HL-60 (cell line): ENCODE measurements at places on chromosomes 3 and 15.

DNA sequence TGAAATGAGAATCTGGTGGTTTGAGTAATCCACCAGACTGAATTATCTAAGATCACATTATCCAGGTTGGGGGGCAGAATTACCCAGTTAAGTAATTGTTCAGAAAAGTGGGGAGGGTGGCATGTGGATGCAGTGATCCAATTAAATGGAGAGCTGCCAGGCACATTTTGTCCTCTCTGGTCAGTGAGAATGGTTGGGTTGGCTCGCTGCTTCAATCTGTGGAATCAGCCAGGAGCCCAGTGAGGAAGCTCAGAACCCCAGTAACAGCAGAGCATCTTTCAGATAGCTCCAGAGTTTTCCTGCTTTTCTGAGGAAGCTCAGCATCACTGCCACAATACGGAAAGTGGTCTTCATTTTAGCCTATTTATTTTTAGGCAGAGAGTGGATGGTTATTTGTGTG lies 6.4 kb upstream of the EXOG start:
- no peak for DNase-seq

DNA sequence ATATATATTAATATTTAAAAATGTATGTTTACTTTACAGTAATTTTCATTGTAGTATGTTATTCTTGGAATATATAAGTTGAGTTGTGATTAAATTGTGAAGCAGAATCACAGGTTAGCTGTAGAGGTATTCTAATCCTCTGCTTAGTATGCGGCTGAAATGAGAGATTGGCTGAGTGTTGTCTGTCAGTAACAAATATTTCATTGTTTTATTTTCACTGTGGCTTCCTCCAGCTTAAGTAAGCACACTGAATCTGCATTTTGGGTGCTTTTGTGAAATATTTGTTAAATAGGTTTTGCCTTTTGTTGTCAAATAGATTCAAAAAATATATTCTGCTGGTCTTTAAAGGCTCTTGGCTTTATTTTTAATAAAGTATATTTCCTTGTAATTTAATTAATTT lies 357.5 kb downstream of the CADM2 start:
- no peak for DNase-seq

- DNase-seq, result no peak
These were observed 22.5 kb downstream of the ALS2CL start for GRCh38 chr3:46670891-46671427.

DNA sequence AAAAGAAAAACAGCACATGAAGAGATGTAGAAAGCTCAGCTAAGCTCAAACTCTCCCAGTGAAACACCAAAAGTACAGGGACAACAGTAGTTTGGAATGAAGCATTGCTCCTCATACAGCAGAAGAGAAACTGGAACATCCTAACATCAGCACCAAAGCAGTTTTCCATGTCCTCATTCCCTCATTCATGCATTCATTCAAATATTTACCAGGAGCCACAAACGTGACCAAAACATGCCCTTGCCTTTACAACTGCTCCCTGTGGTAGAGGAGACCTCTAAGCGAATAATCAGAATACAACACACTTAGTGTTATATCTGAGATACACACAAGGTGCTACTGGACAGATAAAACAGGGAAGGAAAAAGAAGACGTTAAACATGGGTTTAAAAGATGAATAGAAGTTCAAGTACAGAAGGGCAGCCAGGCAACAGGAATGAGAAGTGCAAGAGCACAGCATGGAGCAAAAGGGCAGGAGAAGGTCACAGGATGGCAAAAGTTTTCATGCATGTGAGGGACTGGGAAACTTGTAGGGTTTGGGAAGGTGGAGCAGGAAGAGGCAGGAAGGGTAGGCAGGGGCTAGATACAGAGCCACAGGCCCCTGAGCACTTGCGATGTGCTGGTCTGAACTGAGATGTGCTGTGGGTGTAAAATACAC lies 58.5 kb upstream of the LMCD1 start:
- DNase-seq, result no peak

GRCh38 chr3:50665081-50665840 lies 9.5 kb upstream of the DOCK3 start:
- DNase-seq, result peak; percentile 56

DNA sequence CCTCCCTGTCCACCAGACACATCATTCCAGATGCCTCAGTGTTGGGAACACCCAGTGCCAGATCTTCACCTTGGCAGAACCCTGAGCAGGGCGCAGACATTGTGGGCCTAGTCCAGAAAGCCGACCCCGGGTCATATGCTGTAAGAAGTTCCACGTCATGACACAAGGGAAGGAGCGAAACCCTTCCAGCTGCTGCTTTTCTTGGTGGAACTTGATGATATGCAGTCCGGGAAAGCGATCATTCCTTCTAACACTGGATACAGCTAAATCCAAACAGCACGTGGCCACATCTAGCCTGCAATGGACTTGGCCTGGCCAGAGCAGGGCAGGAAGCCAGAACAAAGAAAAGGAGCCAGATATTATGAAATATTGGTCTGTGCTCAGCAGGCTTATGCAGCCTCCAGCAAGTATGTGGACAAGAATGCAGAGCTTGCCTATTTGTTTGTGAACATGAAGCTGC lies 22.0 kb downstream of the GASK1A start:
- no peak for DNase-seq

GRCh38 chr3:181947606-181948005 lies 235.9 kb downstream of the SOX2 start:
- no peak for DNase-seq

- no peak for DNase-seq
These were observed 98.8 kb upstream of the MB21D2 start for GRCh38 chr3:193016437-193016901.

GRCh38 chr15:58147171-58147611 lies 9.0 kb downstream of the AQP9 start:
- peak; percentile 83 for DNase-seq

DNA sequence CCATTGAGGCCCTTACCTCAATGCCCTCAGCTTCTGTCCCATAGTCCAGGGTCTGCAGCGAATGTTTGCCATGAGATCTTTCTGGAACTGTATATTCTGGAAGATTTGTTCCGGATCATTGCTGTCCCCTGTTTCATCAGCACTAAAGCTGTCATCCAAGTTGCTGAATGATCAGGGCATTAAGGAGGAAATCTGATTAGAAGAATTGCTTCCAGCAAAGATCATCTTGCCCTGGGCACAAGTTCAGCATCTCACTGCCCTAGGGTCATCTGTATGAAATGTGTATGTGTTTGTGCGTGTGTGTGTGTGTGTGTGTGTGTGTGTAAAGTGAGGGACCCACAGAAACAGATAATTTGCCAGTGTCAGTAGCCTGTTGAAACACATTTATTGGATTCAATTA lies 1.4 kb downstream of the TMC3 start:
- no peak for DNase-seq

DNA sequence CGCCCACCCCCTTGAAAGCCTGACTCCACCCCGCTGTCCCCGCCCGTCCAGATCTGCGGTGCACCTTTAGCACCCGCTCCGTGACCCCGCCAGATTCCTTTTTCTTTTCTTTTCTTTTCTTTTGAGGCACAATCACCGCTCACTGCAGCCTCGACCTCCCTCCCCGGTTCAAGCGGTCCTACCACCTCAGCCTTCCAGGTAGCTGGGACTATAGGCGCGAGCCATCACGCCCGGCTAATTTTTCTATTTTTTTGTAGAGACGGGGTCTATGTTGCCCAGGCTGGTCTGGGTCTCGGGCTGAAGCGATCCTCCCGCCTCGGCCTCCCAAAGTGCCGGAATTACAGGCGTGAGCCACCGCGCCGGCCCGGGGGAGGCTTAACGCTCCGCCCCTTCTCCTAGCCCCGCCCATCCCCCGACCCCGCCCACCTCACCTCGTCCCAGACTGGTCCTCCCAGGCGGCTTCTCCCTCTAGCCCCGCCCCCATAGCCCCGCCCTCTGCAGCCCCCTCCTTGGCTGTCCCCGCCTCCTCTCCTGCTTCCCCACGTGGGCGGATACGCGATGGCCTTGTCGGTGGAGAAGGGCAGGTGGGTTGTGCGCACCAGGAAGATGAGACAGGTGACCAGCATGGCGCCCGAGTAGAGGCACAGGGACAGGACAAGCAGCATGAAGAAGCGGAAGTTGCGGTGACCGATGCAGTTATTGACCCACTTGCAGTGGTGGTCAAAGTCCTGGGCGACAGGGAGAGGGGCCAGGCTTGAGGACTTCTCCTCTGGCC lies 3.2 kb downstream of the ZDHHC19 start:
- DNase-seq, result no peak

- DNase-seq, result no peak
These were observed 80.9 kb downstream of the THBS1 start for GRCh38 chr15:39661776-39662175.

DNA sequence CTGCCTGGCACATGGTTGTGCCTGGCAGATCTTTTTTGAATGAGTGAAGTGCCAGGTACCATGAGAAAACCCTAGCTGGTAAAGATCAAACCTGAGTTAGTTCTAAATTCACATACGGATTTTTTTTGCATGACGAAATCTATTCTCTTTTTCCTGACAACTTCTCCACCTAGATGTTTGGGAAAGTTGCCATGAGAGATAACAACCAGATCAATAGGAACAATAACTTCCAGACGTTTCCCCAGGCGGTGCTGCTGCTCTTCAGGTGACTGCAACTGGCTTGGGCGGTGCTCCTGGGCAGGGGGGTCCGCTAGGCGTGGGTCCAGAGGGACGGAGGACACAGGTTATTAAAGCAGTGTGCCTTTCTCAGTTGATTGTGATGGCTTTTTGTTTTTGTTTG lies 71.8 kb downstream of the CHDH start:
- DNase-seq, result no peak

GRCh38 chr15:95446854-95447253 lies 883.6 kb upstream of the NR2F2 start:
- peak; percentile 45 for DNase-seq

DNA sequence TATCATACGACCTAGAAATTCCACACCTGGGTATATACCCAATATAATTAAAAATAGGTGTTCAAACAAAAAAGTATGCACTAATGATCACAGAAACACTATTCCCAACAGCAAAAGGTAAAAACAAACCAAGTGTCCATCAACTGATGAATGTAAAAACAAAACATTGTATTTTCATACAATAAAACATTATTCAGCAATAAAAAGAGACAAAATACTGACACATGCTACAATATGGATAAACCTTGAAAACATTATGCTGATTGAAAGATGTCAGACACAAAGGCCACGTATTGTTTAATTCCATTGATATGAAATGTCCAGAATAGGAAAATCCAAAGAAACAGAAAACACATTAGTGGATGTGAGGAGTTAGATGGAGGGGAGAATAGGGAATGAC lies 71.0 kb downstream of the RPL22L1 start:
- DNase-seq, result no peak

DNA sequence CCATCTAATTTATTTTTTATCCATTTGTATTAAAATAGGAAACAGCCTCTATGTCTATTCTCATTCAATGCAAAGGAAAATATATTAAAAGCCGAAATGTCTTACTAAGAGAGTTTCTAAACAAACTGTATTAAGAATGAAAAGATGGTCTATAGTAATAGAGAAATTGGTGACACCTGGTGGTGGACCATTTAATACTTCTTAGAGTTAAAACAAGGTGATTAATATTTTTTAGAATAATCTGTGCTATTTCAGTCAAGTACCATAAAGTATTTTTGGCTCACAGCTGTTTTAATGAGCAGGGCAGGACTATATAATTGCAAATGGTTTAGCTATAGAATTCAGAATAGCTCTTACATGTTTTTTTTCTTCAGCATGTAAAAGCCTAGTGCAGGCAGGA lies 55.7 kb downstream of the SYNPR start:
- no peak for DNase-seq

- DNase-seq, result no peak
These were observed 575.4 kb downstream of the NAALADL2 start for GRCh38 chr3:175434561-175434960.

DNA sequence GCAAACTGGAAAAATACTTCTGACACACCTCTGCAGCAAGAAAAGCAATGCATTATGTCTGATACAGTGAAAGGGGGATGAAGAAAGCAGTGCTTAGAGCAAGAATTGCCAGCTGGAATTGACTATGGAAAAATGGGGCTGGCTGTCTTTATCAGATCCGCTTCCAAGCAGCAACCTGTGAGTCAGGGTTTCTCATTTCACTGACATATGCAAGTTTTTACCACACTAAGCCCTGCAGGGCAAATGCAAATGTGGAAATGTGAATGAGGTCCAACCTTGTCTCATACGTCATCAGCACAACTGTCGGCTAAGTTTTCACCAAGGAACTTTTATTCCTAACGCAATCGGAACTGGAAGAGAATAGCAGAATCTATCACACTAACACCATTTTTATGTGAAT lies 172.5 kb upstream of the GADL1 start:
- DNase-seq, result no peak

GRCh38 chr3:81354119-81354518 lies 407.3 kb downstream of the GBE1 start:
- no peak for DNase-seq

DNA sequence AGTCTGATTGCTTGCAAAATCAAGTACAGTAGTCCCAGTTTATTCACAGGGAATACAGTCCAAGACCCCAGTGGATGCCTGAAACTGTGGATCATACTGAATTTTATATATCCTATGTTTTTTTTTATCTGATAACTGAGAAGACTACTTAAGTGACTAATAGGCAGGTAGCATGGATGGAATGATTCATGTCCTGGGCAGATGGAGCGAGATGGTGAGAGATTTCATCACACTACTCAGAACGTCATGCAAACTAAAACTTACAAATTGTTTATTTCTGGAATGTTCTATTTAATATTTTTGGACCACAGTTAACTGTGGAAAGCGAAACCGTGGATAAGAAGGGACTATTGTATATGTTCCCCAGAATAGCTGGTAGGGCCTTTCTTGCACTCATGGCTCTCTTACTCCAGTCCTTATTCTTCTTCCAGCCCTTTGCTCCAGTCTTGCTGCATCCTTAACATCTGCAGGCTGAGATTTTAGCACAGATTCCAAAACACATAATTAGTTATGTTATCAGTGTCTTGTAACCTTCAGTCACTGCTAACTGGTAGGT lies 290.0 kb downstream of the ADAMTSL3 start:
- no peak for DNase-seq

GRCh38 chr3:143363949-143364348 lies 244.4 kb downstream of the CHST2 start:
- DNase-seq, result no peak

DNA sequence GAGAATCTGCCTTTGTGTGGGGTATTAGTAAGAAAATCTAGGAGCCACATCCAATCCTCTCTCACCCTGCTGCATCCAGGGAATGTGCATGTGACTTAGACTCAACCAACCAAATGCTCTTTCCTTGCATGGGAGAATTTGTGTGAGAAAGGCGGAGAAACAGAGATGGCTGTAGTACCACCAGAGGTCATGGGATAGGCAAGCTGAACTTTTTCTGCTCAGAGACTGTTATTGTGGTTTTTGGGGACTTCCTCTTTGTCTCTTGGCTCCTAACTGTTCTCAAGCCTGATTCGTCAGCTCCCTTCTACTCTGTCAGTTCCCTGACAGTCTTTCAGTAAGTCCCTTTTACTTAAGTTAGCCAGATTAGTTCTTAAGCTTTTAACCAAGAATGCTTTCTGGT lies 2.6 kb upstream of the ZSCAN2 start:
- peak; percentile 91 for DNase-seq

- no peak for DNase-seq
These were observed 364.4 kb upstream of the MCTP2 start for GRCh38 chr15:93866948-93867347.

DNA sequence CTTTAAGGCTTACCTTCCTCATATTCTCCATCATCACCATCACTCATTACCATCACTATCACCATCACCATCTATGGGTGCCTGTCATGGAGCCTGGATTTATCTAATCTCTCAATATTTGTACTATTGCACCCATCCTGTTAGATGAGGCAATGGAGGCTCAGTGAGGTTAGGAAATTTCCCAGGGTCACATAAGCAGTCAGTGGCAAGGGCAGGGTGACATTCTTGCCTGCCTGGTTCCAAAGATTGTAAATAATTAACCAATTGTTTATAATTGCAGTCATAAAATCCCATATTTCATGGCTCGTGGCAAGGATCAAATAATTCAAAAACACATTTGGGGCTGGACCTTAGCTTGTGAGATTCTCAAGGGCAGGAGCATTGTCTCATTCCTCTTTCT lies 55.2 kb downstream of the MGLL start:
- no peak for DNase-seq
